ENCODE measurements at places on chromosomes 2 and 18.

GRCh38 chr18:36107477-36107876, 21.7 kb downstream of the SLC39A6 start:
- no peak for DNase-seq

GRCh38 chr2:30747206-30747605, 60.0 kb downstream of the CAPN13 start:
- no peak for DNase-seq

GRCh38 chr2:16722677-16723076, 57.0 kb upstream of the CYRIA start:
- DNase-seq: no peak

DNA sequence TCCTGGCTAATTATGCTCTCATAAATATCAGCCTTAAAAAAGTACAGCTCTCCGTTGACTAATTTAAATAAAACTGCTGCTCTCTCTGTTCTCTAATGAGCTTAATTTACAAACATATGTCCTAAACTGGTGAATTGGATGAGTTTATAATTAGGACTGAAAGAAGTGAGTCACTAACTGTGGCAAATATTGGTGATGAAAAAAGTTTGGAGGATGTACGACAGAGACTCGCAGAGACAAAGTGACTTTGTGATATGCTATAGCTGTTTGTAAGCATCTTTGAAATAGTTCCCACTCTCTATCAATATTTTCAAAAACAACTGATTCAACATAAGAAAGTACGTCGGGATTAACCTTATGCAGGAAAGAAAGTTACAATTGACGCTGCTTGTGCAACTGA, 138.9 kb upstream of the TMEFF2 start:
- DNase-seq: no peak

DNA sequence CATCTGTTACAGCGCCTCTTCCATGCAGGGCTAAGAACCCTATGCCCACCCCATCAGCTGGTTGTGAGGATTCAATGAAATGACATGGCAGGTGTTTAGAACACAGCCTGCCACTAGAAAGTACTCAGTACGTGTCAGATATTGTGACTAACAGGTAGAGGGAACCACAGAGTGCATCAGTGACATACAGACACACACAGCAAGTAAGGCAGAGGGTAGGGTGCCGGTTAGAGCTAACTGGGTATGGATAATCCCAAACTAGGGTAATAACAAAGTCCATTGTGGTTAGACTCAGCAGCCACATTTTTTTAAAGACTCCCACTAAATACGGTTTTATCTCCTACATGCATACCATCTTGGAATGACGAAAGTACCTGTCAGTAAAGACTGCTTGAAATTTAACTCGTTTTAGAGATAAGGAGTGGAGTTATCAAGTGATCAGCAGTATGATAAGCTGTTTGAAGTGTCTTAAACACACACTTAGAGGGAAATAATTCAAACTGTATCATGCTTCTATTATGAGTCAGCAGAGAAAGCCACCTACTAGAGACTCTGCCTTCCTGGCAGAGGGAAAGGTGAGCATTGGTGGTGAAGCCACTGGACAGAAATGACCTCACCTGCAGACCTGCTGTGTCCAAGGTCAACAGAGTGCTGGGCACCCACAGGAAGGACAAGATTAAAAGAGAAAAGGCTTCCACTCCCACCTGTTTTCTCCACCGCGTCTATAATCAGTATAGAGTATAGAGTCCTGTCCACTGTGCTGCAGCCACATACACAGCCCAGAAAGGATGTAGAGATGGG, 20.6 kb downstream of the MPPE1 start:
- no peak for DNase-seq

DNA sequence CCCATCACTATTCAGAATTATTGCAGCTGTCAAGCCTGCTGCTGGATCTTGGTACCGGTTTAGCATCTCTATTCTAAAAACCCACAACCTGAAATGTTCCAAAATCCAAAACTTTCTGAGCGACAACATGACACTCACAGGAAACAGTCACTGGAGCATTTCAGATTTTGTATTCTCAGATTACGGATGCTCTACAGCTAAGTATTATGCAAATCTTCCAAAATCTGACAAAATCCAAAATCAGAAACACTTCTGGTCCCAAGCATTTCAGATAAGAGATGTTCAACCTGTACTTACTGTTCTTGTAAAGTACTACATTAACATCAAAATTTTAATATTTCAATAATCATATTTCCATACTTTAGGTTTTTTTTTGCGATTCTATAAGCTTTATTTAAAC, 12.4 kb downstream of the PDIA6 start:
- no peak for DNase-seq

- no peak for DNase-seq
Observed at GRCh38 chr2:178177066-178177679, 17.1 kb upstream of the OSBPL6 start.

DNA sequence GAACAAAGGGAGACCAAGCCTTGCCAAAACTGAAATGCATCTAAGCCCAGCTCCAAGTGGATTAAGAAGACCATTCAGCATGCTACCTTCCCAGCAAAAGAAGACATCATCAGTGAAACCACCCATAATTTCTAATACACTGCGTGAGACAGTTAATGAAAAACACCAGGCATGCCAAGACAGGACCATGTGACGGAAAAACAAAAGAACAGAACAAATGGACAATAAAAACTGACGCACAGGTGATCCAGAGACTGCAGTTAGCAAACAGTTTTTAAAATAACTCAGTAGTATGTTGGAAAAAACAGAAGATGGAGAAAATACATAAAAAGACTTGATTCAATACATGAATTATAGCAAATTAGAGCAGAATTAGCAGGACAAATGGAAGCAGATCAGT, 15.3 kb downstream of the FAM168B start:
- DNase-seq: no peak

- DNase-seq: no peak
Observed at GRCh38 chr2:171595896-171596295, 73.6 kb downstream of the CYBRD1 start.

- DNase-seq: no peak
Observed at GRCh38 chr2:206164261-206164862, 4.7 kb downstream of the EEF1B2 start.

- DNase-seq: peak; percentile 71
Observed at GRCh38 chr2:47653902-47654789, 128.8 kb upstream of the MSH6 start.

- DNase-seq: peak; percentile 88
Observed at GRCh38 chr2:95231723-95232122, 24.4 kb downstream of the ZNF892 start.

DNA sequence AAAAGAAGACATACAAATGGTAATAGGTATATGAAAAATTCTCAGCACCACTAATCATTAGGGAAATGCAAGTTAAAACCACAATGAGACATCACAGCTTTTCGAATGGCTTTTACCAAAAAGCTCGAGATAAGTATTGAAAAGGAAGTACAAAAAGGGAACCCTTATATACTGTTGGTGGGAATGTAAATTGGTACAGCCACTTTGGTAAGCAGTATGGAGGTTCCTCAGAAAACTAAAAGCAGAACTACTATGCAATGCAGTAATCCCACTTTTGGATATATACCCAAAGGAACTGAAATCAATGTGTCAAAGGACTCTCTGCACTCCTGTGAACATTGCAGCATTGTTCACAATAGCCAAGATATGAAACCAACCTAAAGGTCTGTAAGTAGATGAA, 107.5 kb upstream of the SPATS2L start:
- DNase-seq: no peak

- peak; percentile 54 for DNase-seq
Observed at GRCh38 chr2:127576433-127577207, 41.1 kb downstream of the MYO7B start.

- DNase-seq: no peak
Observed at GRCh38 chr2:134999521-134999920, 47.7 kb downstream of the MAP3K19 start.

DNA sequence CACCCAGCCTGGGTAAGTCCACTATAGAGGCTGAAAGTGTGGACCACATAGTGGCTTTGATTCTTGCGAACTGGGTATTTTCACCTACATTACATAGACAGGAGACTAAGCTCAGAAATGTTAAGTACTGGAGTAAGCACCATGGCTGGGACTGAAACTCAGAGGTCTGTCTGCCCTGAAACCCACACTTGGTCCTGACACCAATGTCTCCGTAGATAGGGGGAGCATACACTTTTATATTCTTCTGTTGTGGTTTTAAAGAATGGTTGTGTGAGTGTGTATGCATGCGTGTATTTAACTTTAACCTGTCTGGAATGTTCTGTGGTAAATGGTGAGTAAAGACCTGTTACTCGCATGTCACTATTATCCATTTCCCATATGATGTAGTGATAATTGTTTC, 10.3 kb upstream of the NPPC start:
- no peak for DNase-seq

DNA sequence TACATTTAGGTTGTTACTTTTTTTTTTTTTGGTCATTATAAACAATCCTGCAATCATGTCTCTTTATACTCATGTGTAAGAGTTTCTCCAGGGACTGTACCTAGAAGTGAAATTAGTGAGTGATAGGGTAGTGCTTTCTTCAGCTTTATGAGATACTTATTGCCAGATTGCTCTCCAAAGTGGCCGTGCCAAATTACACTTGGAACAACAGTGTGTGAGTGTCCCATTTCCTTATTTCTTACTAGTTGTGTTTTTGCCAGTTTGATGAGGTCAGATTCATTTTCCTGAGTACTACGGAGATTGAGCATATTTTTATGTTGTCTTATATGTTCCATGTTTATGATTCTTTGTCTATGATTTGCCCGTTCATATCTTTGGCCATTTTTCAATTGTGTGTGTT, 39.2 kb downstream of the GALNT1 start:
- DNase-seq: no peak

DNA sequence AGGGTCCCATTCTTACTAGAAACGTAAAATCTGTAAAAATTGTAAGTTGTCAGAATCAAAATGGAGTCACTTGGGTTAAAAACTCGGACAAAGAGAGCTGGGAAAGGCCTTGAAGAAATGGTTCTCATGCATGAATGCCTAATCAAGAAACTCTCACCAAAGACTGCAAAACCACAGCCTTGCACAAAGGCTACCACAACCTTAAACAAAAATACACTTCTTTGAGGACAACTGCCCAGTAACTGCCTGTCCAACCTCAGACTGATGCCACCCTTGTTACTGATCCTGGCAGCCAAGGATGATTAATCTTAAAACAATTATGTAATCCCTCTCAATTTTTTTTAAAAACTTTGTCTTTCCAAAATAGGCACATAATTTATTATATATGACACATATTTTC, 299.3 kb downstream of the CCDC85A start:
- DNase-seq: no peak

DNA sequence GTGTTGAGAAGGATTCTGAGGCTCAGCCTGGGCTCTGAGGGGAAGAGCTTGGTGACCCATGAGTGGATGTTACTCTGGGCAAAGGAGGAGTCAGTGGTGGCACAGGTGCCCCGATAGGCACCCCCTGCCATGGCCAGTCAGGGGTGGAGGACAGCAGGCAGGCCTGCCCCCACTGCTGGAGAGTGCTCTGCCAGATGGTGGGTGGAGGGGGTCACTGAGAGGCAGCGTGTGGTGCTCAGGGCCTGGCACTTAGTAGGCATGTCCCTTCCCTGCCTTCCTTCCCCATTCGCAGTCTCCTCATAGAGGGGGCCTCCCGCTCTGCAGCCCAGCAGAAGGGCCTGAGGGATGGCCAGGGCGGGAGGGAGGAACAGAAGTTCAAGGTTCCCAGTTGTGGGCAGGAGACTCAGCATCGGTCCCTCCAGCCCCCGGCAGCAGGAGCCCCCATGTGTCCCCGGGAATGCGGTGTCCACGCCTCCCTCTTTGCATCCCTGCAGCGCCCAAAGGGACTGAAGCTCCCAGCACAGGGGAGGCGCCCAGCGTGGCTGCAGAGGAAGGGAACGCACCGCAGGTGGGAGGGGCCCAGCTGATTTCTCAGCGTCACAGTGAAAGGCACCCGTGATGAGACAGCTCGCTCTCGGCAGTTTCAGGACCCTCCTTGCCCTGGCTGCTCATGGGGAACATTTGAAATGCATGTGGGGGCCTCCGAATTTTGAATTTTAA, 5.7 kb upstream of the SNED1 start:
- DNase-seq: no peak

All from head of caudate nucleus (tissue), 42 donors.